ENCODE measurements at places on chromosomes 1 and 21.

GRCh38 chr1:199759268-199759730 is 268.2 kb upstream of the NR5A2 start:
- no peak for DNase-seq

GRCh38 chr1:78322928-78323680 is 167.7 kb upstream of the PTGFR start:
- no peak for DNase-seq

DNA sequence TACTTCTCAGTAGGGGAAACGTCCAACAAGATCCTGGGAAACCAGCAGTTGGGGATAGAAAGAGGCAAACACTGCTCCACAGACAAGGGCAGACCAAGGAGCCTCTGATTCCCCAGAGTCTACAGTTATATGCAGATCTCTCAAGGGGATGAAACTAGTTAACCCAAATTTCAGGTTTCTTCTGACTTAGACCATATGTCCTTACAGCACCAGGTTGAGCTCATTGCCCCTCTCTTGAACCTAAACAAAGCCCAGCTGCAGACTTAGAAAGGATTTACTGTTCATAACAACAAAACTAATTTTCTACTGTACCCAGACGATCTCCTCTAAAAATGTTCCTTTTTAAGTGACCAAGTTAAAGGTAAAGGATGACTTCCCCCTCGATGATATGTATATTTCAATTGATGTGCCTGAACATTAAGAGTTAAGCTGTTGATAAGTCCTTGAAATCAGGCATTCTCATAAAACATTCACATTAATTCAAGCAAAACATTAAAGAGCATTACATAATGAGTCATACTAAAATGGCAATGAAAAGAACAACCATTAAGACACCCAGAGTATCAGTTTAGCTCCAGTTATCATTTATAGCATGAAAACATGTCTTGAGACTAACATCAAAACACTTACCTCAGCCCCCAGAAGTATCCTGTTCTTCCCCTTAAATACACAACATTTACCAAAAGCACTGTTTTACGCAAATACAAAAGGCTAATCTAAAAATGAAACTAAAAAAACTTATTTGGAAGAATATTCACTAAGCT is 24.1 kb downstream of the SMYD3 start:
- no peak for DNase-seq

- no peak for DNase-seq
Measured at GRCh38 chr1:17232759-17233661, 15.9 kb upstream of the PADI3 start.

DNA sequence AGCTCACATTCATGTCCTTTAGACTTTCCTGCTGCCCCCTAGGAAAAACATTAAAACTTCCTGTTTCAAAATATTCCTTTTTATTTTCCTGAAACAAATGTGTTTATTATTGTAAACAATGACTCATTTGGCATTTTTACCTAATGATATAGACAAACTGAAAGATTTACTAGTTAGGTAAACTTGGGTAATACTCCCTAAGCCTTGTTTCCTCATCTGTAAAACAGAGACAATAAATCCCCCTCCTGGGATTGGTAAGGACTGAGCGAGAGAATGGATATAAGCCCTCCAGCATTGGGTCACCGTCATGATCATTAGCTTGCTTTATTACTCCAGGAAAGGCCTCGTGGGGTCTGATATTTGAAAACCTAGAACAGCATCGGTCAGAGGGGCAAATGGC is 59.8 kb downstream of the LPAR3 start:
- no peak for DNase-seq

- DNase-seq, result no peak
Measured at GRCh38 chr1:73604211-73604610, 593.8 kb downstream of the LRRIQ3 start.

GRCh38 chr1:14183329-14183728 is 415.2 kb upstream of the KAZN start:
- no peak for DNase-seq

DNA sequence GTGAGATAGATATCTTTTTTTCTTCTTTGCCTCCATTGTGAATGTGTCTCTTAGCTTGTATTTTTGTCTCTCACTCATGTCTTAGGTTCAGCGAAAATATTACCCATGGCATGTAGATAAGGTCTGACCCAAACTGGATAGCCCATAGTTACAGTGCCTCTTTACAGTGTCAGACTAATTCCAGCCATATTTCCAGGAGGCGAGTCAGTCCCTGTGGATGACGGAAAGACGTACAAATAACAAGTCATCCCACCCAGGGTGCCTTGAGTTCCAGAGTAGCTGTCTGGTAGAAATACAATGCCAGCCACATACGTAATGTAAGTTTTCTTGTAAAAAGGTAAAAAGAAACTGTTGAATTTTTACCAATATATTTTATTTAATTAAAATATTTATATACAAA is 157.3 kb downstream of the ZNF281 start:
- no peak for DNase-seq

DNA sequence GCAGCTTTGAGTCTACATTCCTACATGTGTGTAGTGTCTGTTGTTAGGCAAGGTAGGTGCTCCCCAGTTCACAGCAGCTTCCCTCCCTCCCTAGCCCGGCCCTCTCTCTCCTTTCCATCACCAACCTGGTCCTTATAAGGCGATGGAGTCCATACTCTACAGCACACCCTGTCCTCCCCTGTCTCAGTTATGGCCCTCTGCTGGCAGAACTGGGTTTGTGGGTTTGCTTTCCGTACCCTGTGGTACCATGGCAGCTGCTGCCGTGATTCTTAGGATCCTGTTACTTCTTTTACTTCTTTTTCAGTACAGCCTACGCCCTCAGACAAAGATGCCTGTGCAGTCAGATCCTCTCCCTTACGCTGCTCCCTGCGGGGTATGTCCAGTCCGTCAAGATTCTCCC is 31.7 kb downstream of the AK5 start:
- DNase-seq, result no peak

DNA sequence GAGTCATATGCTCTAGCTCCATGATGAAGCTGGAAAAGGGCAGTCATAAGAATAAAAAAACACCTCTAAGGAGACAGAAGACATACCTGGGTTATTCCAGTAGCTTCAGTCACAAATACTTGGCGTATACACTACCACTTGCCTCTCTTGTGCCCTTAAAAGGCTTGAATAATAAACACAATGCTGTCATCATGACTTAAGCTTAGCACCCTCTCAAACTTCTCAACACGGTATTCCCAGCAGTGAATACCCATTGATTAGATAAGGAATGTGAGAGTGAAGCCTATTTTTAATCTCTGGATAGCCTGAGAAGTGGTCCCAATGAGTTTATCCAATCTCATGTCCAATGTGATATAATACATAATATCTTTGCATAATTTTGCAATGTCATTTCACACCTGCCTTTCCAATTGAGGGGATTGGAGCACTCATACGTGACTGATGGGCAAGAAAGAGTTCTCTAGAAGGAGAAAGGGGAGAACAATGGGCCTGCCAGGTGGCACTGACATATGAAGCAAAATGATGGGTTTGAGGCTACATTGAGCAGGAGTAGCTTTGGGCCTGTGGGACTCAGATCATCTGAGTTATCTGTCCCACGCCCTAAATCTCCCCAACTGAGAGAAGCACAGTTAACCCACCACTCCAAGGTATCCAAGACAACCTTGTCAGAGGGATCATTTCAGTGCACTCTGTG is 298.6 kb upstream of the DAB1 start:
- DNase-seq, result no peak

DNA sequence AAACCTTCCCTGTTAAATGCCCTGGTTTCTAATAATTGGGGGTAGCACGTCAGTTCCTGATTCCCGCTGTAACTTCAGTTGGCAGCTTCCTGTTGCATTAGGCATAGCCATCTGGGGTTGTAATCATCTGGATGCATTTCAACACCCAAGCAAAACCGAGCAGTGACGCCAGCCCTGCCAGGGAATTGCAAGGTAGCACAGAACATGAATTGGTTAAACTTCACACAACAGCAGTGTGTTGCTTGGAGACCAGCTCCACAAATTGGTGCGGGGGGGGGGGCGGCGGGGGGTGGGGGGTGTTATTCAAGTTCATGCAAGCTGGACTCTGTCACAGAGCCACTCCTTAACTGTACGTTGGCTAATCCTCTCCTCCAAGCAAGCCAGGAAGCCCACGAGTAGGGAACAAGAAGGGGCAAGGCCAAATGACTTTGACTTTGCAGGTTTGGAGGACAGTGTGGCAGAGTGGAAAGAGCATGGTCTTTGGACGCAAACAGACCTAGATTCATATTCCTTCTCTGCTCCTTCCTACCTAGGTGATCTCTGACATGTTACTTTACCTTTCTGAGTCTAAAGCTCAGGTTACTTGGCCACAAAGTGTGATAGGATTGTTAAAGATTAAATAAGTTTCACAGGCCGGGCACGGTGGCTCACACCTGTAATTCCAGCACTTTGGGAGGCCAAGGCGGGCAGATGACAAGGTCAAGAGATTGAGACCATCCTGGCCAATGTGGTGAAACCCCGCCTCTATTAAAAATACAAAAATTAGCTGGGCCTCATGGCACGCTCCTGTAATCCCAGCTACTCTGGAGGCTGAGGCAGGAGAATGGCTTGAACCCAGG is 4.7 kb downstream of the LAX1 start:
- no peak for DNase-seq

GRCh38 chr21:35303085-35303484 is 254.0 kb upstream of the RUNX1 start:
- DNase-seq, result no peak

GRCh38 chr1:110529011-110529410 is 10.0 kb upstream of the KCNA10 start:
- no peak for DNase-seq

DNA sequence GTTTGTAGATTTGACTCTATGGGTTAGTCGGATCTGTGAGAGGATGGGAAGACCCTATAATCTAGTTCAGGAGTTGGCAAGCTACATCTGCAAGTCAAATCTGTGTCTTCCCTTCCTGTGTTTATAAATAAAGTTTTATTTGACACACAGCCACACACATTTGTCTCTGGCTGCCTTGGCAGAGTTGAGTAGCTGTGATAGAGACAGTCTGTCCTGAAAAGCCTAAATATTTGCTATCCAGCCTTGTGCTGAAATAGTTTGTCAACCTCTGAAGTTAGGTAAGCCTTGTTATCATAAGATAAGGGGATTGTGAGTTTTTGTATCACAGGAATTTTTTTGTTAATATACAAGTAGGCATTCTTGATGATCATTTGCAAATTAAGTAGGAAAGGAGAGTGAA is 136.8 kb downstream of the NOS1AP start:
- DNase-seq, result no peak

- DNase-seq, result no peak
Measured at GRCh38 chr1:198933515-198934222, 294.8 kb downstream of the PTPRC start.

GRCh38 chr1:203743091-203743571 is 21.9 kb upstream of the LAX1 start:
- DNase-seq, result no peak

GRCh38 chr1:182656842-182657397 is 27.5 kb downstream of the RGS8 start:
- DNase-seq, result no peak

DNA sequence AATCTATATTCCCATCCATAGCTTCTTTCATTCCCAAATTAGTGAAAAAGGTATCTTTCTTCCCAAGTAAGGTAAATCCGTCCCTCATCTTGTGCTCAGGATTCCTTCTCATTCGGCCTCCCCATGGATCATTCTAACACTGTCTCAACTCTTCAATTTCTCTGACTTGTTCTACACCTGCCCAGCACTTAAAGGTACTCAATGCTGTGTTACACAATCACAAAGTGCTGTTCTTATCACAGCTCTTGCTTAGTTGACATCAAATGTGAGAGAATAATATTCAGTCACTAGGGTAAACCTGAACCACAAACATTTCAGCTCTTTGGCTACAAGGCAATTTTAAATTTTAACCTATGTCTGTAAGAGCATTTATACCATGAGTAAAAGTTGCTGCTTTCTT is 94.8 kb downstream of the DIRAS3 start:
- no peak for DNase-seq

DNA sequence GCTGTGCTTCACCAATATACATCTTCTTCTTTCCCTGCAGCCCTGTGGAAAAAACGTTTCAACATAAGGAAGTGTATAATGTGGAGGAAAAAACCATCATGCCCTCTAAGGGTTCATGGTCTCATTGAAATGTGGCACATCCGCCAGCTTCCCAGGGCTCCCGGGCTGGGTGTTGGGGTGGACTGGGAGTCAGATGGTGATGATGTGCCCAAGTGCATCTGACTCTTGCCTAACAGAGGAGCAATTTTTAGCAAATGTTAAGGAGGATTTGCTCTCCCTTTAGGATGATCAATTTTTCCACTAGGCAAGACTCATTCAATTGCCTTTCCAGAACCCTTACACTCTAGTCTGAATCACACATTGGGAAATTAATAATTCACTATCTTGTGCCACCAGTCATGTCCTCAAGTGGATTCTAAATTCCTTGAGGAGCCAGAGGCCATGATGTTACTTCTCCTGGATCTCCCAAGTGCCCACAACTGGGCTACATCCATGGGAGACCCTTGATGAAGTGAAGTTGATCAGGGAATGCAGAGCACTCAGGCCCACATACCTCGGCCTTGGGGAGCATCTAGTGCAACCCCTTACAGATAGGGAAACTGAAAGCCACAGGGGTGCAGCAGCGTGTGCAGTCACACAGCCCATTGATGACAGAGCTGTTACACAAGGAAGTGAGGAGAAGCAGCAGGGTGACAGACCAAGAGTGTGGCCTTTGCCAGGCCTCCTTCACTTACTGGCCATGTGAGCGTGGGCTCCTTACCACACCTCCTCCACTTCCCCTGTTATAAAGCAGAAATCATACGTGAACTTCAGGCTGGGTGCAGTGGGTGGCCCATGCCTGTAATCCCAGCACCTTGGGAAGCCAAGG is 100.0 kb upstream of the SLC44A3 start:
- no peak for DNase-seq

GRCh38 chr1:100597061-100597741 is 59.3 kb downstream of the GPR88 start:
- no peak for DNase-seq

DNA sequence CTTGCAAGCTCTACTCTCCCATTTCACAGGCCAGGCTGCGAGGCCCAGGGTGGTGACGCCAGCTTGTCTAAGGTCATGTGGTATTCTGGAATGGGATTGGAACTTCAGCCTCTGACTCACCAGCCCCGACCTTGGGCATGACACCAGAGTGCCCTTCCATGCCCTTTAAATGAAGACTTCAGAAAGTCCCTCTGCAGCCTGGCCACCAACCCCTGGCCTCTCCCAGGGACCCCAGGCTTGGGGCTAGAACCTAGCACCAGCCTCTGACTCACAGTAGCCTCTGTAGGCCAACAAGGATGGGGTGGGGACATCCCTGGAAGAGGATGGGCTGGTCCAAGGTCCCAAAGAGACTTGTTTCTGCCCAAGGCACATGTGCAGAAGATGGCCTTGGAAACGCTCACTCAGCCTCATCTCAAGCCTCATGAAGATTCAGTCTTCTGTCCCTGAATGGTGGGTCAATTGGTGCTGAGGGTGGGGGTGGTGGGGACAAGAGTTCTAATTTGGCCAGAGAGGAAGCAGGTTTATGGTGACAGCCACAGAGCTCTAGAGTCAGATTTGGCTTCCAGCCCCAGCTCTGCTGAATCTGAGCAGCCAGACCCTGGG is 36.1 kb upstream of the RUNX3 start:
- DNase-seq, result no peak

Measured in activated CD8-positive, alpha-beta memory T cell treated with anti-CD3 and anti-CD28 coated beads for 1 hour (primary cell).